ENCODE measurements at places on chromosomes 4 and X. TPM values are rescaled to one million over a fixed set of nuclear protein-coding genes. Genes with fewer than 3 reads are reported as not detected.

Gene MCTS1
- 73.7 TPM for polyA plus RNA-seq

Gene CRMP1
- 0.26 TPM for polyA plus RNA-seq

Gene IL2
- polyA plus RNA-seq = not detected

Gene TEC
- 1.1 TPM for polyA plus RNA-seq

Gene CFI
- polyA plus RNA-seq = 191 TPM

Gene VGLL1
- polyA plus RNA-seq = 5.5 TPM

All from kidney (tissue), 22 donors.